ENCODE measurements at places on chromosomes 1 and 21.

- DNase-seq, result no peak
These were observed 408.7 kb upstream of the PKN2 start for GRCh38 chr1:88275259-88275862.

DNA sequence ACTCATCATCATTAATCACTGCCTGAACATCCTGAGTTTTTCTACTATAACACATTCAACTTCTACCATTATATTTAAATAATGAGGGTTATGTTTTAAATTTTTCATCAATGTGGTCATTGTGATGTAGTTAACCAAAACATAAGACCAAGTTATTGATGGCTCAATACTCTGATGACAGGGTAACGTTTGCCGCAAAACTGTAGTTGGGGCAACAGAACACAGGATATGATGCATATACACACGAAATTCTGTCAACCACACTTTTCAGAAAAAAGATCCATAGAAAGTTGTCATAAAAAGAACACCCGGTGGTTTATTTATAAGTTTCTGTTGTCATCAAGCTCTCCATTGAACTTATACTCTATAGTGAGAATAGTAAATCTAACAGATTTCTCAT is 121.7 kb upstream of the COL11A1 start:
- DNase-seq, result no peak

GRCh38 chr1:48616710-48617109 is 144.7 kb upstream of the SPATA6 start:
- no peak for DNase-seq

DNA sequence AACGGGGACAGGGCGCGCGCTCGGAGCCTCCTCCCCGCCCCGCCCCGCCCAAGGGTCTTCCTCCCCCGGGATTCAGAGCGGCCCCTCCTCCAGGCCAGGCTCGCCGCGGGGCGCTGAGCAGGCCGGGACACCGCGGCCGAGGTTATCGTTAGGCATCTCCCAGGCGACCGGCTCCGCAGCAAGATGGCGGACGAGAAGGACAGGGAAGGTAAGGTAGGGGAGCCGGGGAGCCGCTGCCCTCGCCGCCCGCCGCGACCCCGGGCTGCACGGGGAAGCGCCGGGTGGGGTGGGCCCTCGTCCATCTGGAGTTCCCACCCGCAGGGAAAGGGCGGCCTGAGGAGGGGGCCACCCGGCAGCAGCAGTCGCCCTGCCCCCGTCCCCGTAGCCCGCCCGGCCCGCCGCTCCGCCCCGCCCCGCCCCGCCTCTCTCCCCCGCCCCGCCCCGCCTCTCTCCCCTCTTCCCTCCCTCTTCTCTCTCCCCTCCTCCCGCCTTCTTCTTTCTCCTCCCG is 105.9 kb upstream of the HNRNPU start:
- no peak for DNase-seq

DNA sequence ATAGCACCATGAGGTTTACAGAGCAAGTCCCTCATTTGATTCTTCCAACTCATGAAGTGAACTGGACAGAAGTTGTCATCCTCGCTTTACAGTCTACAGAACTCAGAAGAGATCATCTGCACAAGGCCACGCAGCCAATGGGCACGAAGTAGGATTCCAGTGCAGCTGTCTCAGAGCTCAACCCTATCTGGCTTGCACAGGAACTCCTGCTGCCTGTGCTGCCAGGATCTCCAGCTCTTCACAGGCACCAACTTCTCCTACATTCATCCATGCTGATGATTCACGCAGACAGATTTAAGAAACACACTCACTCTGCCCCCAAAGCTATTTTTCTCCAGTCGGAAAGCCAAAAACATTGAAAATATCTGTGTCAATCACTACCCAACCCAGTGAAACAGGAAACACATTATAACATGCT is 157.0 kb downstream of the RERE start:
- peak; percentile 54 for DNase-seq

GRCh38 chr1:59025898-59026426 is 242.1 kb upstream of the JUN start:
- no peak for DNase-seq

DNA sequence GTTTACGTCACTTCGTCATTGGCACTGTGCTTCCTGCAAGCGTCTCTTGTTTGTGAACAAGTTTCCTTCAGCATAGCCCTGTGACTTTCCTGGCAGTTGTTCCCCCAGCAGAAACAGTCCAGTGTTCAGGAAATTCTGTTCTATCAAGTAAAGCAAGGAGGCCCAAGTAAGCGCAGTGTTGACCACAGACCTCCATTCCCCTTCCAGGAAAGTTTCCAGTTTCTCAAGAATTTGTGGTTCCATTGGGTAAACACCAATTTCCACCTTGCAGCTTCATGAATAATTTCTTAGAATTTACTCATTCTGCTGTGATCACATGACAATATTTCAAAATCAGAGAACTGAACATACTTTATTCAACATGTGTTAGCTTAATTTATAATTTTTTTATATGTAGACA is 88.5 kb upstream of the ETV3 start:
- no peak for DNase-seq

DNA sequence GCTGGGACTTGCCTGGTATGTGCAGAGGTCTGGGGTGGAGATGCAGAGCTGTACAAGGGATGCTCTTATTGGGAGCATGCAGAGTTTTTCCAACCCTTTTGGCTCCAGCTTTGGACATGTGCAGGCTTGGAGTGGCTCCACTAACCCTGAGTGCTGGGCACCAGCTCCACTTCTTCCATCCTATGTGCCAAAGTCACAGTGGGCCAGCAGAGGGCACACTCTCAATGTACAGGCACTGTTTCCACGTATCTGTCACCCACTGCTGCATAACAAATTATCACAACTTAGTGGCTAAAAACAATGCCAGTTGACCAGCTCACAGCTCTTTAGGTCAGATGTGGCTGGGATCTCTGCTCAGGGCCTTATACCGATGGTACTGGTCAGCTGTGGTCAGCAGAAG is 631.8 kb downstream of the AJAP1 start:
- peak; percentile 9 for DNase-seq

GRCh38 chr1:109628540-109629321 is 9.1 kb downstream of the AMPD2 start:
- DNase-seq, result no peak

GRCh38 chr21:37915941-37916309 is 332 bp downstream of the KCNJ6 start:
- no peak for DNase-seq

- DNase-seq, result no peak
These were observed 15.6 kb downstream of the PLXNA2 start for GRCh38 chr1:208228550-208228949.

DNA sequence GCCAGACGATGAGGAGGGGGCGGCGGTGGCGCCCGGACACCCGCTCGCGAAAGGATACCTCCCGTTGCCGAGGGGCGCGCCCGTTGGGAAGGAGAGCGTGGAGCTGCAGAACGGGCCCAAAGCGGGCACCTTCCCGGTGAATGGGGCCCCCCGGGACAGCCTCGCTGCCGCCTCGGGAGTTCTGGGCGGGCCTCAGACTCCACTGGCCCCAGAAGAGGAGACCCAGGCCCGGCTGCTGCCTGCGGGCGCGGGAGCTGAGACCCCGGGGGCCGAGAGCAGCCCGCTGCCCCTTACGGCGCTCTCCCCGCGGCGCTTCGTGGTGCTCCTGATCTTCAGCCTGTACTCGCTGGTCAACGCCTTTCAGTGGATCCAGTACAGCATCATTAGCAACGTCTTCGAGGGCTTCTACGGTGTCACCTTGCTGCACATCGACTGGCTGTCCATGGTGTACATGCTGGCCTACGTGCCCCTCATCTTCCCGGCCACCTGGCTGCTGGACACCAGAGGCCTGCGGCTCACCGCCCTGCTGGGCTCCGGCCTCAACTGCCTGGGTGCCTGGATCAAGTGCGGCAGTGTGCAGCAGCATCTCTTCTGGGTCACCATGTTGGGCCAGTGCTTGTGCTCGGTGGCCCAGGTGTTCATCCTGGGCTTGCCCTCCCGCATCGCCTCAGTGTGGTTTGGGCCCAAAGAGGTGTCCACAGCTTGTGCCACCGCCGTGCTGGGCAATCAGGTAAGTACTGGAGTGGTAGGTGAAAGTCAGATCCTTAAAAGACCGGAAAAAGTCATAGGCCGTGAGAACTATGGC is 588 bp downstream of the FLVCR1 start:
- peak; percentile 19 for DNase-seq

DNA sequence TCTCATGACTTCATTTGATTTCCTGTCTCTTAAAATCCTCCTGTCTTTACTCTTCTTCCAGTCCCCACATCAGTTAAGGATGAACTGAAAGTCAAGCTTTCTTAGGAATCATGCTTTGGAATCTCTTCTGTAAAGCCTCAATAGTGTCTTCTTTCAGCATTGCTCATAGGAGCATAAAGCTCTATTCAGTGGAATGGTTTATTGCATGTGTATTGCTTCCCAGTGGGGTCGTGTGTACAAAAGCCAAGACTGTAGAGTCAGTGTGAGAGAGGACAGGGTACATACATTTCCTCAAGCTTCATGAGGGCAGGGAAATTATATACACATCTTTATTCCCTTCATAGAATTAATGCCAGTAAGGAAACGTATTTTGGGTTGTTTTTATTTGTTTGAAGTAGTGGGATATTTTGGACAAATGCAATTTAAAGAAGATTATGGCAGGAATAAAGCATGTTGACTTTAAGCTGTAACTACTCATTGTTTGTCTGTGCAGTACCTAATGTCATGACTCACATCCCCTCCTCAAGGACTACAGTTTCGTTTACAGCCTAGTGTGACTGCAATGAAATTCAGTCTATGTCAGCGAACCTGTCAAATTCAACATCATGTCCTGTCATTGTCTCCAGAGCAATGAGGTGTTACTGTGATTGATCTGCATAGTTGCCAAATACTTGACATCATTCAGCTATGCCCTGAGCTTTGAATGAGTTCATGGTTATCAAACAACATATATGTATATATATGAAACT is 2164.2 kb downstream of the NCAM2 start:
- DNase-seq, result no peak

DNA sequence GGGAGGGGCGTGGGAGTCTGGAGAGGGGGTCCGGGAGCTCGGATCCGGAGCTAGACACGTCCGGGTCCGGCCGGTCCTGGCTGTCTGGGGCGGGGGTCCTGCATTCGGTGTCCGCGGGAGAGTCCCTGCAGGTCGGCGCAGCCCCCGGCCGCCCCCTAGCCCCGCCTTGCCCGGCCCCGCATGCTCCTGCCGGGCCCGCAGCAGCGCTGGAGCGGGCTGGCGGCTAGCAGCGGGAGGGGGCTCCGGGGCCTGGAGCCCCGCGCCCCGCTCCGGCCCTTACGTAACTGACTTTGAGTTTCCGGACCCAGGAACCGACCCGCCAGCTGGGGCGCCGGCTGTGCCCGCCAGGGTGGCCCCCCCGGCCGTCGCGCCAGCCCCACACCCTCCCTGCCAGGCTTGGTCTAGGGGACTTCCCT is 26.9 kb upstream of the EPB41 start:
- DNase-seq, result no peak

- no peak for DNase-seq
These were observed 3.2 kb downstream of the IRF2BP2 start for GRCh38 chr1:234606784-234607108.

DNA sequence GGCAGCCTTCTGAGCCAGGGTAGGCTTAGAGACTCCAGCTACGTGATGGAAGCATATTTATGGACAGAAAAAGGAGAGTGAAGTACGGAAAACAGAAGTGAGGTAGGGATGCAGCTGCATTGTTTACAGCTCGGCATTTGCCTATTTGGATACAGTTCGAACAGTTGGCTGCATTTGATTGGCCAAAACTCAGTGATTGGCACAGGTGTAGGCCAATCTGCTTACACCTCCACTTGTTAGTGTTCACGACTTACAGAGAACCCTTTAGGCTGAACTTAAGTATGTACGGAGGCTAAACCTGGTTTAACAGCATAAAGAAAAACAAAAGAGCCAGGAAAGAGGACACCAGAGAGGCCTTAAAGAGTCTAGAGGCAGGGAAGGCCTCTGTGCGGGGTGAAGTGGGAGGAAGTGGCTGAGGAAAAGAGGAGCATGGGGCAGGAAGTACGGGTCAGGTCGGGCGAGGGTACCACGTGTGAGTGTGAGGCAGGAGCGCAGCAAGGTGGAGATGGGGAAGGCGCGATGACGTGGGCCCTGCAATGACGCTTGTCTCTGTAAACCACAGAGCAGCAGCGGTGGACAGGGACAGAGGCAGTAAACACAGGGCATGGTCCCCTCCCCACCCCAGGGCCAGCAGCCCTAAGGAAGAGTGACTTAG is 32.0 kb downstream of the RSPH1 start:
- no peak for DNase-seq

DNA sequence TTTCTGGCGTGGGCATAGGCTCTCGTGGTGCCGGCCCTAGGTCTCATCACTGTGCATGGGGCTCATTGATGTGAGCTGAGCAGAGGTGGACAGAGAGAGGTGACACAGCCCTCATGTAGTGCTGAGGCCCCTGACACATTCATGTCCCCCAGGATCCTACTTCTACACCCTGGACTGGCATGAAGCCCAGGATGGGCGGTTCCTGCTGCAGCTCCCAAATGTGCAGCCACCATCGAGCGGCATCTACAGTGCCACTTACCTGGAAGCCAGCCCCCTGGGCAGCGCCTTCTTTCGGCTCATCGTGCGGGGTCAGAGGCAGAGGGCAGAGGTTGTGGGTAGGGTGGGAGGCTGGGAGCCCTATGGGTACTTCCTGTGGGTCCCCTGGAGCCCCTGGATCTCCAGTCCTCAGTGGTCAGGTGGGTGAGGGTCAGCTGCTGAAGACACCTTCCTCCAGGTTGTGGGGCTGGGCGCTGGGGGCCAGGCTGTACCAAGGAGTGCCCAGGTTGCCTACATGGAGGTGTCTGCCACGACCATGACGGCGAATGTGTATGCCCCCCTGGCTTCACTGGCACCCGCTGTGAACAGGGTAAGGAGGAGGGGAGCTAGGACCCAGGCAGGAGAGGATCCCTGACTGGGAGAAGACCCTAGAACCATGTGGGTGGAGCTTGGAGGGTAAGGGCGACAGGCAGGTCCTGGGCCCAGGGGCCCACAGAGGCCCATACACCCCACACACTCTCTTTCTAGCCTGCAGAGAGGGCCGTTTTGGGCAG is 6.1 kb downstream of the TIE1 start:
- no peak for DNase-seq

DNA sequence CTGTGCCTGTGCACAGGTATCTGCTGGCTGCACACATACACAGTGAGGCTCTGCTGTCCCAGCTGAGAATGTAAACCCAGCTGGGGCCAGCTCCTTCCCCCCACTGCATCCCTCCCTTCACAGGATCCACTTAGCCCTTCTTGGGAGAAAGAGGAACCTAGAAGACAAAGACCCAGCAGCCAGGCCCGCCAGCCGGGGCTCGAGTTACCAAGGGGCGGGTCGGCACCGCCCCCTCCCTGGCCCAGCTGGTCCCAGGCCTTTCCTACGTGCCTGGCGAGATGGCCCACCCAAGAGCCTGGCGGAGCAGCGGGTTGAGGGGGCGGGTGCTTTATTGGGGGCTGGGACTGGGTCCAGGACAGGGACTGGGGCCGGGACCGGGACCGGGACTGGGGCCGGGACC is 2.1 kb downstream of the SH3BGRL3 start:
- DNase-seq, result no peak

GRCh38 chr1:165253818-165254254 is 102.7 kb downstream of the LMX1A start:
- DNase-seq, result no peak

DNA sequence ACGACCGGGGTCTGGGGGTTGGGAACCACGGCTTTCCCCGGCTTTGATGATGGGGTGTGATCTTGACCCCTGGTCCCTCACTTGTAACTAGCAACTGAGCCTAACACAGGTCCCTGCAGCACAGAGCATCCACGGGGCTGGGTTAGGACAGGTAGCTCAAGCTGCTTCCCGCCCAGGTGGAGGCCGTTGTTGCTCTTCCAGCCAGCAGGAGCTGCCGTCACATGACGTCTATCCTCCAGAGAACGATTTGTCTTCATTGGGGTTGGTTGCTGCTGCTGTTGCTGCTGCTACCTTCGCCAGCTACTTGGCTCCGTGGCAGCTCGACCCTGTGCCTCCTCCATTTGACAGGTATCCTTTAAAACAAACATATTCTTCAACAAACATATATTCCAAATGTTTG is 74.3 kb upstream of the ADAR start:
- no peak for DNase-seq

Measured in anterior cingulate cortex (tissue), 58 donors.